Bronchial smooth muscle cell (primary cell): ENCODE measurements at places on chromosomes 5 and 9. TPM values are rescaled to one million over a fixed set of nuclear protein-coding genes. Genes with fewer than 3 reads are reported as not detected.

Gene CDC20B
- total RNA-seq: 0.09 TPM in 1 of 2 replicates, not detected in the other

Gene SLC4A9
- total RNA-seq: not detected in 2 replicates

Gene PCDHGB4
- 26.7 and 34.0 TPM in 2 replicates for total RNA-seq

Gene SMIM23
- total RNA-seq: not detected in 2 replicates

Gene WDR31
- total RNA-seq: 2.8 and 3.8 TPM in 2 replicates

Gene SPATA31C1
- total RNA-seq: not detected in 2 replicates

Gene ZNF189
- total RNA-seq: 15.7 and 16.9 TPM in 2 replicates

Gene UBE2QL1
- under 0.01 TPM in 1 of 2 replicates, not detected in the other for total RNA-seq

Gene SET
- 463 and 530 TPM in 2 replicates for total RNA-seq

Gene ANXA2R
- total RNA-seq: 2.5 and 5.7 TPM in 2 replicates

Gene TRAPPC13
- total RNA-seq: 29.0 and 30.1 TPM in 2 replicates

Gene DOLK
- total RNA-seq: 26.0 and 28.4 TPM in 2 replicates
